Myometrial cell (primary cell): ENCODE measurements at places on chromosomes 1 and 21. TPM values are rescaled to one million over a fixed set of nuclear protein-coding genes. Genes with fewer than 3 reads are reported as not detected.

The ZFP69 gene
- total RNA-seq: 3.2 and 4.0 TPM in 2 replicates

The PTAFR gene
- total RNA-seq: 0.35 and 1.2 TPM in 2 replicates

The TMPRSS2 gene
- total RNA-seq: not detected in 2 replicates

The KCNK1 gene
- total RNA-seq: 8.9 and 10.1 TPM in 2 replicates

The LAMC1 gene
- 192 and 217 TPM in 2 replicates for total RNA-seq

The LEMD1 gene
- not detected in 2 replicates for total RNA-seq

The KRTAP13-2 gene
- total RNA-seq: not detected in 2 replicates

The ST6GALNAC5 gene
- total RNA-seq: 1.6 and 2.0 TPM in 2 replicates

The OR2T5 gene
- total RNA-seq: not detected in 2 replicates

The CHI3L2 gene
- 0.53 TPM in 1 of 2 replicates, not detected in the other for total RNA-seq

The S1PR1 gene
- total RNA-seq: 14.7 and 17.3 TPM in 2 replicates

The USP25 gene
- 24.8 and 34.7 TPM in 2 replicates for total RNA-seq

The OR6K3 gene
- total RNA-seq: not detected in 2 replicates

The PODN gene
- 1.4 and 2.0 TPM in 2 replicates for total RNA-seq

The GNG12 gene
- total RNA-seq: 140 and 160 TPM in 2 replicates

The NHLH1 gene
- total RNA-seq: not detected in 2 replicates

The DPT gene
- total RNA-seq: not detected in 2 replicates

The CTBS gene
- total RNA-seq: 13.5 and 14.2 TPM in 2 replicates

The UMODL1 gene
- total RNA-seq: not detected in 2 replicates

The LRRC71 gene
- total RNA-seq: not detected in 2 replicates

The RGS1 gene
- not detected in 2 replicates for total RNA-seq

The GLIS1 gene
- total RNA-seq: 0.18 and 0.29 TPM in 2 replicates

The NID1 gene
- total RNA-seq: 260 and 295 TPM in 2 replicates

The S100A7 gene
- not detected in 2 replicates for total RNA-seq

The LYSMD1 gene
- total RNA-seq: 4.9 and 8.3 TPM in 2 replicates
